ENCODE measurements at places on chromosomes 4 and X.

DNA sequence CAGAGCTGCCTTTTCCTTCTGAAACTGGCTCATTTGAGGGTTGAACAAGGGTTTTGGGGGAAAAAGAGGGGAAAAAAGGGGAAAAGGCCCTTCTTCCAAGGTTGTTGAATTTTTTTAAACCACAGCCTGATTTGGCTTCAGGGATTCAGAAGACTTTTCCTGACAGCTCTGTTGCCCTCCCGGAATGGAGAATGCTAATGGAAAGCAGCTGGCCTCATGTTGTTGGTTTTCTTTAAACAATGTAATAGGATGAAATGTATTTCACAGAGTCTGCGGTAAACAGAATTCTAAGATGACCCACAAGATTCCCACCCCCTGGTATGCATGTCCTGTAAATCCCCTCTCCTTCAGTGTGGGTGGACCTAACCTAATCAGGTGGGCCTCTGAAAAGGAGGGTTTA is 3.3 kb upstream of the KIAA1210 start:
- no peak for DNase-seq

DNA sequence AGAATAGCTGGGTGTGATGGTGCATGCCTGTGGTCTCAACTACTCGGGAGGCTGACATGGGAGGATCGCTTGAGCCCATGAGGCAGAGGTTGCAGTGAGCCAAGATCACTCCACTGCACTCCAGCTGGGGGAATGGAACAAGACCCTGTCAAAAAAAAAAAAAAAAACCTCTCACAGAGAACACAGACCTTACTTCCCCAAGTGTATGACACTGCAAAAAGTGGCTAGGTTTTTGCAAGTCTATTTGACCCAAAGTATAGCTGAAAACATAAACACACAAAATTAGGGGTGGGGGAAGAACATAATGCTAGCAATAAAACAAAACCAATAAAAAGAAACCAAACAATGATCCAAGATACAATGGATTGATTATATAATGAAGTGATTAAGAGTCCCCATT is 6.7 kb downstream of the LAMP2 start:
- DNase-seq = no peak

- DNase-seq = no peak
These were observed 7.2 kb upstream of the SORBS2 start for GRCh38 chr4:185819144-185819543.

DNA sequence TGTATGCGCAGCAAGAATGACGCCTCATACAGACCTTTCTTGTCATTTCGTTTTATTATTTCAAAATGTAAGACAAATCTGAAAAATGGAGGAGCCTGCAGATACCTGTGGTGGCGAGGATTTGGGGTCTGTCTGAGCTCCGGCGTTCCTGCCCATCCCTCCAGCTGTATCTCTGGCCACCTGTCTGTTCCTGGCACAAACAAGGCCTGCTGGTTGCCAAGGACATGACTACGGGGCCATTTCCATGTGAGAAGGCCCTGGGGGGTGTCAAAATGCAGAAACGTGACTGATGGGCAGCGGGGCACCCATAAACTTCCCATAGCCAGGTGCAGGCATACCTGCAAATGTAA is 591 bp upstream of the TSPAN7 start:
- DNase-seq = no peak

GRCh38 chr4:12979797-12980196 is 504.3 kb downstream of the RAB28 start:
- DNase-seq = no peak

DNA sequence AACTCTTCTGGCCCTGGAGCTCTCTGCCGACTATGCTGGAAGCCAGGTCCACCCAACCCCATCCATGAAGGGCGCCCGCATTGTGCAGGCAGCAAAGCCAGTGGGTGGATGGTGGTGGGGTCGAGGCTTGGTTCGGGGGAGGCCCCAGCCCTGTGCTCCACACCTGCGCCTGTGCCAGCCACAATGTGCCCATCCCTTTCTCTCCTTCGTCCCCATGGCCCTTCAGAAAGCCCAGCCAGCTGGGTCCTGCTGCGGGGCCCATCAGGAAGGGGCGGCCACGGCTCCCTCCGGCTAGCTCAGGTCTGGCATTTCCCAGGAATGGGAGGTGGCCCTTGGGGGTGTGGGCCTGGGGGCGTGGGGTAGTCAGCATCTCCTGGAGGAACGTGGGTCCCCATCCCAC is 91.6 kb downstream of the HMX1 start:
- no peak for DNase-seq

Measured in GM19239 (cell line).